ENCODE measurements at places on chromosomes 11 and 22. TPM values are rescaled to one million over a fixed set of nuclear protein-coding genes. Genes with fewer than 3 reads are reported as not detected.

DNA sequence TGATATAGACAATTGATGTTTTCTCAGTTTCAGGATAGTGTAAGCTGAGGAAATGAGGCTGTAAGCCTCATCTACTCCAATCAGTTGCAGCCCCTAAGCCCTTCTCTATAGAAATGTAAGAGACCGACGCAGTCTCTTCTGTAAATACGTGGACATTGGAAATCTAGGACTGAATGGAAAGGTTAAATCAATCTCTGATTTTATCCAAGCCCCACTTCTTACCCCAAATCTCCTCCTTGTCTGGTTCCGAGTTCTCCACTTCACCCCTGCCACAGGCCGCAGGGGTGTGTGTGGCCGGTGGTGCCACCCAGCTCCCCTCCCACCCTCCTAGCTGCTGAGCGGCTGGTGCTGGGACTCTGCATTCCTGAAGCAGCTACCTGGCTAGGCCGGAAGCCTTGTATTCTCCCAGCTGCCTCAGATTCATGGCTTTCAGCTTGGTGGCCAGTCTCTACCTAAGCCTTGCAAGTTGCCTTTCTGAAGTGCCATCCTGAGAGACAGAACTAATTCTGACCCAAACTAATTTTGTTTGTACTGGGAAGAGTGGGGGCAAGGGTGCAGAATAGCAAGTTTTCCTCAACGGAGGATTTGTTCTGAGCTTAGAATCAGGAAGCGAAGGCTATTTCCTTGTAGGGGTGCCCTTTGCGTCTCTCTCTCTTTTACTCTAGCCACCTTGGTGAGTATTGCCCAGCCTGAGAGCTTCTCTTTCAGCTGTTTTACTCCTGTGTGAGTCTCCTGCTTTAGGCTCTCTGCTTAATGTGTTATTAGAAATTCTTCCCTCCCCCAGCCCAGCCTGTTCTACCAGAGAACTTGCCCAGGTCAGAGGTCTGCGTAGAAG lies 749 bp downstream of the VWA5A start:
- DNase-seq: no peak

- DNase-seq: no peak
Observed at GRCh38 chr11:47518212-47518964, 34.5 kb downstream of the CELF1 start.

DNA sequence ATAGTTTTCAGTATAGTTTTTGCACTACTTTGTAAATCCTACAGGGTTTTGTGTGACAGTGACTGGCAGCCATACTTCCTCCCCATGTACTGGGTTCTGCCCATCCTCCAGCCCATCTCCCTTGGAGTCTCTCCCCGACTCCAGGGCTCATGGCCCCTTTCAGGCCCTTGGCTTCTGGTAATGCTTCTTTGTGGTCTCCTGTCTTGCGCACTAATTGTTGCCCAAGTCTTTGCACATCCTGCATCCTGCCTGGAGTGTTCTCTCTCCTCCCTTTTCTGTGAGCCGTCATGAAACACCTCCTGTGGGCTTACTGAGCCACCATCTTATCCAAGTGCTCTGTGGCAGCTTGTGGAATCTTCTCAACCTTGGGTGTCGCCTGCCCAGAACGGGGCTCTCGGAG lies 11.4 kb upstream of the KCNQ1OT1 start:
- DNase-seq: no peak

CARNS1 gene
- total RNA-seq: 0.09 TPM

HBB gene
- total RNA-seq: 1.6 TPM

EMID1 gene
- total RNA-seq: 1.5 TPM

PATE2 gene
- not detected for total RNA-seq

CACNA1I gene
- total RNA-seq: 0.12 TPM

SESN3 gene
- total RNA-seq: 33.7 TPM

All from esophagus squamous epithelium (tissue), 5 donors.